ENCODE measurements at places on chromosomes 2 and 18.

- no peak for DNase-seq
Measured at GRCh38 chr2:120892271-120892966, 156.8 kb downstream of the GLI2 start.

DNA sequence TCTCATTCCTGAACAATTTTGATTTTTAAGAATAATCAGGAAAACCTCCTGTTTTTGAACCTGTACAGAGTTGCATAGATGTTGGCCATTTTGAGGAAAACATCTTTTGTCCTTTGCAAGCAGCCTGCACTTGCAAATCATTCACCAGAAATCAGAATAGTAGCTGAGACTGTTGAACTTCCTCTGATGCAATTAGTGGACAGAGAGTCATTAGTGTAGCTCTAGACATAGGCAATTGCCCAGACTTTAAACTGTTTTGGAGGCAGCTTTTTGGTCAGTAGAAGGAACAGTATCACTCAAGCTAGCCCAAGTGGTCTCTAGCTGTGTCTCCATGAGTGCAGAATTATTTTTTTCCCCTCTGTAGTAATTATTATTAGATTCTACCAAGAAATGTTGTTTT, 326.1 kb downstream of the PIK3C3 start:
- no peak for DNase-seq

- no peak for DNase-seq
Measured at GRCh38 chr2:239601201-239601851, 200.5 kb upstream of the HDAC4 start.

DNA sequence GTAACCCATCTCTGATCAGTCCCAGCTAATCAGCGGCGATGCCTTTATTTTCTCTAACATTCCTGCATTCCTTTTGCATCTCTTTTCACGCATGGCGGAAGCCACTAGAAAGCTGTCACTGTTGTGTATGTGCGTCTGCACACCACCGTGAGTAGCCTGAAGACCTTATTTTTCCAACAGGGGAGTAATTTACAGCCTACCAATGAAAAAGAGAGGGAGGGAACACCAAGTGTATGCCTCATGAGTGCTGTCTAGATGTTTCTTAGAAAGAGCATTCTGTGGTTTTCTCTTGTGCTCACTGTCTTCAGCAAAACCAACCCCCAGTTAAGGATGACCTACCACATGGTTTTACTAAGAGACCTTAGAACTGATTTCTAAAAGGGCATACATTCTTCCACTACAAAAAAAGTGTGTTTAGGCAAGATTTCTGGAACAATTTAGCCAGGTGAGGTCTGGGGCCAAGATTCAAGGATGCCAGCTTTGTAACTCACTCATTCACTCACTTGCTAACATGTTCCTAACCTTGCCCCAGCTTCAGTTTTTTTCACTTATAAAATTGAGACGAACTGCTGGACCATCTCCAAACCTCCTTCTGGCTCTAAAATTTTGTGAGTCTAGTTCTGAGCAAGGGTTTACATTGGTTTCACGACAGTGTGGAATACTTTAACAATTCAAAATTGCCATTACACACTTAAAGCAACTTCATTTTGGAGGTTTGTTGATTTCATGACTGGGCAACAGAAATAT, 51.4 kb downstream of the BCL2 start:
- peak; percentile 16 for DNase-seq

GRCh38 chr2:221488136-221488807, 83.8 kb downstream of the EPHA4 start:
- no peak for DNase-seq

DNA sequence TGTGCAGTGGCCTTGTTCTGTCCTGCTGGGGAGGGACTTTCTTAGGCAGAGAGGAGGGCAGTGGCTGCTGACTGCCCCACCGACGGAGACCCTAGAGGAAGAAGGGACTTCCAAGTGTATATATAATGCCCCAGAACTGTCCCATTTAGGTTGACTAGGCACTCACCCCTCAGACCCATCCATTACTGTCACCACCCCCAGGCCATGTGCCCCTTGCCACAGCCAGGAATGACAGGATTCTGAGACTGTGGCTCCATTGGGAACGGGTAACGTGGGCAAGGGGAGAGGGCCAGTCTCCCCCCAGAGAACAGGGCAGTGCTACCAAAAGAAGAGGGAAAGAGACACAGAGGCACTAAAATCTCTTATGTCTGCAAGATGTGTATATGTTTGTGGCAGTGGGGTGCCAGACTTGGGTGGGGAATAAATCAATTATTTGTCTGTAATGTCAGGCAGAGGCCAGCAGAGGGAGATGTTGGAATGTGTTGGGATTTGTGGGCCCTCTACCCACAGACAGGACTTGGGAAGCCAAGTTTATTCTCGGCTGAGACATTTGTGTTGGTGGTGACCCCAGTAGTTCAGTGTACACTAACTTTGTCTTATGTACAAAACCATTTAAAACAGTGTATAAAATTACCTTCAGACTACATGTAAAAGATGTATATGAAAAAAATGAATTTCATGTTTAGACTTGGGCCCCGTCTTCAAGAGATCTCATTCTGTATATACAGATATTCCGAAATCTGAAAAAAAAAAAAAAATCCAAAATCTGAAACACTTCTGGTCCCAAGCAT, 24.0 kb upstream of the TMEM37 start:
- DNase-seq = peak; percentile 12

DNA sequence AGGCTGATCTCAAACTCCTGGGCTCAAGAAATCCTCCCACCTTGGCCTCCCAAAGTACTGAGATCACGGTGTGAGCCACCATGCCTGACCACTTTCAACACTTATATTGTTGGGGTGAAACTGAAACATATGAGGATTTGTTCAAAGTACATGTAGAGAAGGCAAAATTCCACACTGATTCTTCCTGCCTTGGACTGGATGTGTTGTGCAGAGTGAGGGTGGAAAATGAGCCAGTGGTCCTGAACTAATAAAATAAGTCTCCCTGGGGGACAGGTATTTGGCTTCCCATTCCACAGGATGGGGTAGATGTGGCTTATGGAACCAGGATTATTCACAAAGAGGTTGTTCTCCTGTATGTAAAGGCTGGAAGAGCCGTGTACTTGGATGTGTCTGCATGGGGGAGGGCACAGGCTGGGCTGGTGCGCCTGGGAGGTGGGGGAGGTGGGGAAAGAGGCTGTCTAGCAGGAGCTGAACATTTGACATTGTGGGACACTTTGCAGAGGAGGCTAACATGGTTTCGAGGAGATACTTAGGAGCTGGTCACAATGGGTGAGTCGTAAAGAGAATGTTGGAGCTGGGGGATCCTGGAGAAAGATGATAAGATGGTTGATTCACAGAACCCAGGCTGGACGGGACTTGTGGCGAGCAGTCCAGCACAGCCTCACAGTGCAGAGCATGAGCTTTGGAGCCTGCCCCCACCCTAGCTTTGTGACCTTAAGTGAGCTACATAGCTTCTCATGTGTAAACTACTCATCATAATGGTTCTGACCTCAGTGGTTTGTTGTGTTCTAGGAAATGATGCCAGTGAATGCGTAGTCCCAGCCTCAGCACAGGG, at the start of gene TXNDC2:
Gene TXNDC2, plus strand, starts transcription at position 804 of the 835 bp plus-strand sequence. CDS start 708 bp downstream, outside the sequence.
- no peak for DNase-seq

DNA sequence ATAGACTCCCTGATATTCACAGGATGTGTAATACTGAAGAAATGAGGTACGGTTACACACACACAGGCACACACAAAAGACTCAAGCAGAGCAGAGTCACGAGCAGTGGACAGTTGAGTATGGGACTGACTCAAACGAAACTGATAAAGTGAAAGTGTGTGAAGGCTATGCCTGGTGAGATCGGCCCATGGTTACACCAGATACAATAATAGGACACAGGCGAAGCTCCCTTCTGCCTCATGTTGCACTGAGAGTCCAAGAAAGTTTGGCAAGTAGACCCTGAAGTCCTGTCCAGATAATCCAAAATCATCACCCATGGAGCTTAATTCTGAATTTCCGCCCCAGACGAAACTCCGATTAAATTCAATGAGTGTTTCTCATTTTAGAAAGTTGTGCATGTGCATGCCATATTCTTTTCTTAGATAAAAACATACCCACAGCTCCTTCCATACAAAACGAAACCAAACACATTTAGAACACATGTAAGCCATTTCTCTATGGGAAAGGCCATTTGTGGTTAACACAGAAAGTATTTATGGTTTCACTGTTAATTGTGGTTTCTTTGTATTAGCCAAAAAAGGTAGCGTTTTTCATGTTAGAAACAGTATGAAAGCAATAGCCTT, 567.6 kb downstream of the PLCL1 start:
- DNase-seq = no peak

GRCh38 chr2:15971351-15971750, 31.0 kb downstream of the MYCN start:
- DNase-seq = no peak

DNA sequence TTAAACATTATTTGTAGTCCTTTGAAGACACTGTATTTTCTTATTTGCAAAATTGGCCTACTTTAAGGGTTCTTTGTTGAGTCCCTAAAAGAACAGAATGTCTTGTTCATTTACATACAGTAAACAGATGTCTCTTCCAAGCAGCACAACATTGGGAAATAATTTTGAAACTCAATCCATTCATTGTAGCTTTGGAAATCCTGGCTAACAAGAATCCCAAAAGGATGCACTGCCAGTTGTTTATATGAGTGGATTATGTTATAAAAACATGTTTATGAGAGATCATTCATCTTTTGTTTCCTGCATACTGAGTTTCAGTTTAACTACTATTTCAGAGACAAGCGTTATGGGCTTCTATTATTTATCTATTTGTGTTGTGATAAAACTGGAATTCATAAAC, 499.3 kb downstream of the PID1 start:
- no peak for DNase-seq

- no peak for DNase-seq
Measured at GRCh38 chr2:236618370-236618769, 48.7 kb downstream of the ACKR3 start.

DNA sequence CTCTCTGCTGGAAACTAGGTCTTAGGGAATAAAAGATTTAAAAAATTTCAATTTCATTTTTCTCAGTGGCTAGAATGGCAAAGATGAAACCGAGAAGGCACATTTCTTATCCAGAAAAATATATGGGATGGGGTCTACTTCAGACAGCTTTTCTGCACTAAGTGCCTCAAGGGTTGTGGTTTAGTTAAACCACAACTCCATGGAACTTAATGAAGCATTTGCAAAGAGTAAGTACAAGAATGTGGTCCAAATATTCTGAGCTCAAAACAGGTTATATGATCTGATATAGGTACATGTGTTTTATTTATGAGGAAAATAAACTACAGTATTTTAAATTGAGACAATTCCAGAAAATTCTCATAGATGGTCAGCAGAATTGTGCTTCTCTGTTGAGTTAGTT, 101.8 kb upstream of the FZD5 start:
- DNase-seq = no peak

DNA sequence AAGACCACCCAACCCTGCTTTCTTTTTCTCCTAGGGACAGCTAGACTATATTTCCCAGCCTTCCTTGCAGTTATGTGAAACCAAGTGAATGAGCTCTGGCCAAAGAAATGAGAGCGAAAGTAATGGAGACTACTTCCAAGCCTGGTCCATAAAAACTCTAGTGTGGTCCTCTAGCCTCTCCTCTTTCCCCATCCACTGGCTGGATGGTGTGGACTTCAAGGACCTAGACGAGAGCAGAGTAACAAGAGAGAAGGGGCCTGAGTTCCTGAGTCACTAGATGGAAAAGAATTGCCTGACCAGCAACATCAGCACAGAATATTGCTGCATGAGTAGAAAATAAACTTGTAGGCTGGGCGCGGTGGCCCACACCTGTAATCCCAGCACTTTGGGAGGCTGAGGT, 2.9 kb upstream of the TMSB10 start:
- no peak for DNase-seq

DNA sequence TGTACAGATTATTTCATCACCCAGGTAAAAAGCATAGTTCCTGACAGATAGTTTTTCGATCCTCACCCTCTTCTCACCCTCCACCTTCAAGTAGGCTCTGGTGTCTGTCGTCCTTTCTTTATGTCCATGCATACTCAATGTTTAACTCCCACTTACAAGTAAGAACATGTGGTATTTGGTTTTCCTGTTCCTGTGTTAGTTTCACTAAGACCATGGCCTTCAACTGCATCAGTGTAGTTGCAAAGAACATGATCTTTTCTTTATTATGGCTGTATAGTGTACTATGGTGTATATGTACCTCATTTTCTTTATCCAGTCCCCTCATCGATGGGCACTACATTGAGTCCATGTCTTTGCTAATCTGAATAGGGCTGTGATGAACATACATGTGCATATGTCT, 184.2 kb downstream of the KCNJ3 start:
- no peak for DNase-seq

- no peak for DNase-seq
Measured at GRCh38 chr18:29560270-29560669, 1383.3 kb upstream of the CDH2 start.

DNA sequence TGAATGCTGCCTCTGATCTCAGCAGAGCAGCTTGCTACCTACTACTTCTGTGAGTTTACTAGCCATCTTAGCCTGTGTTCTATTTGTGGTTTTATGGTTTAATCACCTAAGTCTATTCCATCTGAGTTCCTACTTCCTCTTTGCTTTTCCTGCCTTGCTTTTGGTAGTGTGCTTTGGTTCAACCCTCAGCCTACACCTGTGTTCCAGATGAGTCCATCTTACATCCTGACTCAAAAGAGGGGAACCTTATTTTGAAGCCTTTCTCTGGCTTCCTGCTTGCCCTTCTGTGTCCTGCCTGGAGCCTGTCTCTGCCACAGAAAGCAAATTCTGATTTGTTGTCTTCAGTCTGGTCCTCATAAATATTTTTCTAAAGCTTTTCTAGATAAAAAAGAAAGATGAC, 530.3 kb upstream of the MEX3C start:
- DNase-seq = no peak

- DNase-seq = no peak
Measured at GRCh38 chr2:54377901-54378493, 78.1 kb upstream of the SPTBN1 start.

DNA sequence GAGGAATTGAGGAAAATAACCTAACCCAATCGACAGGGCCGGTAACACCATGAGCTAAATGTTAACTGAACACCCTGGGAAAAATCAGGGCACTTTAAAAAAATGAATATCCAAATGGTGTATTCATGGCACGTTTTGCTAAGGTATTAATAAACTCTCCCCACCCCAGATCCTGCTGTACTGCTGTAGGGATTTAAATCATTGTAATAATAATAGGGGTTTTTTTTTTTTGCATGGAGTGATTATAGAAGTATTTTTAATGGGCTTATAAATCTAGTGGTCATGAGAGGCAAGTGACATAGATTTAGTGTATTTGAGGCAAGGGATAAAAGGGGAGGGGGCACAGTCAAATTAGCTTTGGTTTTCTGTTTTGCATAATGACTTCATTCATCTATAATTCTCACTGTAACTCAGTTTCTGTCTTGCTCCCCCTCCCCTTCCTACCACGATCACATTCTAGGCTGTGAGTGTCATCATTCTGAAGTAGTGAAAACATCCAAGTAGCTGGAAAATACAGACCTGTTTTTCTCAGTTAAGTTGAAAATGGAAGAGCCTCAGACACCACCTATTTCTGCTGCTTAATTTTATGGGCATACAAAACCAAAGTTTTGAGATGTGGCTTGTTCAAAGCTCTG, 18.2 kb upstream of the MGAT5 start:
- no peak for DNase-seq

GRCh38 chr2:138373993-138374408, 127.6 kb upstream of the SPOPL start:
- DNase-seq = no peak

GRCh38 chr18:32420084-32420750, 50.5 kb downstream of the GAREM1 start:
- DNase-seq = no peak

GRCh38 chr18:13564579-13564978, 161.8 kb downstream of the FAM210A start:
- DNase-seq = no peak

Measured in activated CD4-positive, alpha-beta T cell treated with anti-CD3 and anti-CD28 coated beads for 4 hours (primary cell).